ENCODE measurements at places on chromosomes 16 and 17.

DNA sequence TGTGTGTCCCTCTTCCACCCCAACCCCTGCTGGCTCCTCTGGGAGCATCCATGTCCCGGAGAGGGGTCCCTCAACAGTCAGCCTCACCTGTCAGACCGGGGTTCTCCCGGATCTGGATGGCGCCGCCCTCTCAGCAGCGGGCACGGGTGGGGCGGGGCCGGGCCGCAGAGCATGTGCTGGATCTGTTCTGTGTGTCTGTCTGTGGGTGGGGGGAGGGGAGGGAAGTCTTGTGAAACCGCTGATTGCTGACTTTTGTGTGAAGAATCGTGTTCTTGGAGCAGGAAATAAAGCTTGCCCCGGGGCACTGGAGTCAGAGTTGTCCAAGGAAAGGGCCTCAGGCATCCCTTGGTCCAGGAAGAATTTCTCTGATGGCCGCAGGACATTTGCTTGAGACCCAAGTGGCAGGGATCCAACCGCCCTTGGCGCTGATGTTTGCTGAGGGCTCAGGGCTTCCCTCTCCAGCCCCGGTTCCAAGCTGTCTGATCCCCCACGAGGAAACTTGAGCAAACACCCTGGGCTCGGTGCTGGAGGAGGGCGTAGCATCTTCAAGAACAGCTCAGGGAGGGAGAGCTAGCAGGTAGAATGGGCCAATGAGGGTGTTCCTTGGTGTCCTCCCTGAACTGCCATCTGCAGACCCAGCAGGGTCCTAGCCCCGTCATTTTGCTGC, 4.5 kb downstream of the NXPH3 start:
- no peak for DNase-seq

GRCh38 chr16:51151961-51152663, 1.0 kb upstream of the SALL1 start:
- DNase-seq, result no peak

GRCh38 chr17:1315409-1315808, 35.9 kb downstream of the TRARG1 start:
- DNase-seq, result no peak

DNA sequence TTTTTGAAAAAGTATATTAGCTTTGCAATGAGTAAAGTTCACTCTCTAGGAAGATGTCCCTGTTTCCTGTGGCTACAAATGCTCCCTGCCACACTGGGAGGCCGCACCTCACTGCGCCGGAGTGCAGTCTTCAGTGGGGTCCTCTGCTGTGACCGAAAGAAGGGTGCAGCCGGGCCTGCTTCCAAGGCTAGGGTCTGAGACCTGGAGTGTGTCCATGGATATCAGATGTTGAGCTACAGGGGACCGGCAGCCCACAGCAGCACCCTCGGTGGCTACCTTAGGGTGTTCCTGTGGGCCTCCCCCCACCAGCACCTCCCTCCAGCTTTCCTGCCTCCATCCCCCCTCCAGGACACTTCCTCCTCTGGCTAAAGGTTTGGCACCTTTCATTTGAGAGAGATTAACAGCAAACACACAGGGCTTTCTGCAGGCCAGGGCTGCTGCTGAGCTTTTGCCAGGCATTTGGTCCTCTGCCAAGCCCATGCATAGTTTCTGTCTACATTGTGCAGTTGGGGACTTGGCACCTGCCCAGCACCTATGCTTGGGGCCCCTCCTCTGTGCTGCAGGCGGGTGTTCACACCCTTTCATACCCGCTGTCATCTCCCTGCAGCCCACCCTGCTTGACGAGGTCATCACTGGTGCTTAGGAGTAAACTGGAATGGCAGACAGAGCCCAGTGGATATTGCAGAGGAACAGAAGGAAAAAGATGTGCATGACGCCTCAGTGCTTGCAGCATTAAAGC, 33.8 kb upstream of the CRISPLD2 start:
- no peak for DNase-seq

DNA sequence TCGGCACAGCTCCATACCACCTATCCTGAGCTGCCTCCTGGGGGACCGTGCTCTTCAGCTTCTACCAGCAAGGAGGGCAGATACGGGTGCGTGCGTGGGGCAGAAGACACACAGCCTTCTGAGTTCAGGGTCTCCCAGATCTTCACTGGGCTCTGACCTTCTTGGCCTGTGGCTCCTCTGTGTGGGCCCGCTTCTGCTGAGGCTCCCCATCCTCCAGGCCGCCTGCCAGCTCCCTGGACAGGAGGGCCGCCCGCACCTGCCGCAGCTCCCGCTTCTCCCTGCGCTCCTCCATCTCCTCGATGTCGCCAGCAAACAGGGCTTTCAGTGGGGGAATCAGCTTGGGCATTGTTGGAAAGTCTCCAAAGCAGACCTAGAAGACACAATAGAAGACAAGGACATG, 25.2 kb downstream of the ELAC2 start:
- no peak for DNase-seq

DNA sequence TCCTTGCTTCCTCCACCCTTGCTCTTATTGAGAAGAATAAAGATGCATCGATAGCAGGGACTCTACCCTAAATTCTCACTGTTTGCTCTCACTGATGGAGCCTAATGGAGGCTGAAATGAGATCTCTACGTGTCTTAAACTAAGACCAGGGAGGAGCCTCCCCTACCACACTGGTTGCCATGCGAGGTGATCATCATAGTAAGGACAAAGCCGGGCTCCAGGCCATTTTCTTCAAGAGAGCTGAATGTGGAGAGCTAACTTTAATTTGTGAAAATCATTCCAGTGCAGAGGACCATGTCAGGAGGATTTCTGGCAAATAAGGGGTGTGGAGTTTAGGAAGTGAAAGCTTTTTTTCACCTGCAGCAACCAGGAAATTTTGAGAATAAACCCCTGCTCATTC, 5.6 kb downstream of the CDH11 start:
- DNase-seq, result no peak

DNA sequence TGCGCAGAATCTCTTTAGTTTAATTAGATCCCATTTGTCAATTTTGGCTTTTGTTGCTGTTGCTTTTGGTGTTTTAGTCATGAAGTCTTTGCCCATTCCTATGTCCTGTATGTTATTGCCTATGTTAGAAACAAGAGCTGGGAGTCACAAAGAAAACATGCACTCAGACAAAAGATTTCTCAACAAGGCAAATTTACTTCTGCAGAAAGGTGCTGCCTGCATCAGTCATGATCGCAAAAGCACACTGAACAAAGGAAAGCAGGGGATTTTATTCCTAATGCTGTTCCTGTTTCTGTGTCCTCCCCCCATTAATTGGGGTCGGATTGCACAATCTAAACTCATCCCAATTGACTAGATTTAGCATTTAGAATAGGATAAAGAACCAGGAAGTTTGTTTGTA, 55.9 kb downstream of the ATF7IP2 start:
- no peak for DNase-seq

GRCh38 chr16:67086822-67087221, 22.9 kb upstream of the PHAF1 start:
- DNase-seq, result no peak

GRCh38 chr16:29916979-29917378, 9.0 kb downstream of the KCTD13 start:
- DNase-seq, result no peak

DNA sequence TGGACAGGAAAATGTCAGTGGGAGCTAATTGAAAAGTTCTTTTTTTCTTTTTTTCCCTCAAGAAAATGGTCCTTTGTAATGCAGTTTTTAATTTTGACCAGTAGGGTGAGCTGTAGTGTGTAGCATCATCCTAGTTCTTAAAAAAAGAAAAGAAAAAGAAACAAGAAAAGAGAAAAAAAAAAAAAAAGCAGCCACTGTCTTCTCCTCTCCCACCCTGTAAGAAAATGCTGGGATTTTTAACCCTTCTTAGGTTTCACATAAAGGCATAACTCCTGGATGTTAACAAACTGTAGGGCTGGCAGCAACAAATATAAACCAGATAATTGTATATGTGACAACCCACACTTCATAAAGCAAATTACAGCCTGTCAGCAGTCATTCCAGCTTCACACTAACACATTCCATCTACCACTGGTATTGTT, 78.1 kb downstream of the SKAP1 start:
- no peak for DNase-seq

DNA sequence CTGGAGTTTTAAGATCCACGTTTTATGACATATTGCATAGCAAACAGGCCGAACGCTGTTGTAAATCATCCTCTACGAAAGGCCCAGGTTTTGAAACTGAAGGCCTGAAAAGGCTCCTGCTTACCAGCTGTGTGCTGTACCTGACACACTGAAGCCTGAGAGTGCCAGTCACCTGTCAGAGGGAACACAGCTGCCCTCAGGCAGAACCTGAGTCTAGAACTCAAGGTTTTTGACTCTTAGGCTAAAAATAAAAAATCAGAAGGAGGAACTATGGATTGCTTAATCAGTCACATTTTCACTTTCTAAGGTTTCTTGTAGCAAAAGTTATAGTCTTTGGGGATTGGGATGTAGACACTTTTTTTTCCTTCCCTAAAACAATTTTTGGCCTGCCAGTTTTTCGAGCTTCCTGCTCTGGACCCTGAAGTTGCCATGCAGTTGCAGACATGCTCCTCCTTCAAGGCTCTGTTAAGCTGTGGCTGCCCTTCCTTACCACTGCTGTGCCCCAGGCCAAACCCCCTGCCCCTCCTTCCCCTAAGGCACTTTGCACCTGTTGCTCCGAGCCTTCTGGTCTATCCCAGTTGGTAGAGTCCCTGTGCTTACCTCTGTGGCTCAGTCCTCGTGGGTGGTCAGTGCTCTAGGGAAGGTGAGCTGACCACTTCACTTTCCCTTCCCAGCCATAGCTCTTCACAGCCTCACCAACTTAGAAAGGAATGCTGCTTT, 56.6 kb downstream of the TENT4B start:
- DNase-seq, result no peak

GRCh38 chr17:45688353-45688752, 95.8 kb upstream of the CRHR1 start:
- DNase-seq, result no peak

GRCh38 chr16:27779641-27780164, 229.8 kb downstream of the KATNIP start:
- no peak for DNase-seq

DNA sequence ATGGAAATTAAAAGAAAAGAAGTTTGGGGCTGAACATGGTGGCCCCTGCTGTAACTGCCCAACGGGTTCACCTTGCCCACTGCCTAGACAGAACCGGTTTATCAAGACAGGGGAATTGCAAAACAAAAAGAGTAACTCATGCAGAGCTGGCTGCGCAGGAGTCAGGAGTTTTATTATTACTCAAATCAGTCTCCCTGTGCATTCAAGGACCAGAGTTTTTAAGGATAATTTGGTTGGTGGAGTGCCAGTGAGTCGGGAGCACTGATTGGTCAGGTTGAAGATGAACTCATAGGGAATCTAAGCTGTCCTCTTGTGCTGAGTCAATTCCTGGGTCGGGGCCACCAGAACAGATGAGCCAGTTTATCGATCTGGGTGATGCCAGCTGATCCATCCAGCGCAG, 4.4 kb upstream of the SCPEP1 start:
- no peak for DNase-seq

Data from stimulated activated CD4-positive, alpha-beta T cell treated with anti-CD3 and anti-CD28 coated beads, Interleukin-4, amount 100 ng/mL, for 24 hours (primary cell).